Left ventricle myocardium inferior (tissue), 1 donor: ENCODE measurements at places on chromosomes 3 and 15. TPM values are rescaled to one million over a fixed set of nuclear protein-coding genes. Genes with fewer than 3 reads are reported as not detected.

The SH2D7 gene
- not detected for total RNA-seq

The KIF23 gene
- total RNA-seq: 0.38 TPM

The DUOX1 gene
- total RNA-seq: 0.80 TPM

The PIGX gene
- 15.6 TPM for total RNA-seq

- no peak for DNase-seq
Observed at GRCh38 chr3:128983293-128984069, 10.4 kb downstream of the CFAP92 start.

- DNase-seq: no peak
Observed at GRCh38 chr3:159757341-159758060, 231.1 kb upstream of the IL12A start.

DNA sequence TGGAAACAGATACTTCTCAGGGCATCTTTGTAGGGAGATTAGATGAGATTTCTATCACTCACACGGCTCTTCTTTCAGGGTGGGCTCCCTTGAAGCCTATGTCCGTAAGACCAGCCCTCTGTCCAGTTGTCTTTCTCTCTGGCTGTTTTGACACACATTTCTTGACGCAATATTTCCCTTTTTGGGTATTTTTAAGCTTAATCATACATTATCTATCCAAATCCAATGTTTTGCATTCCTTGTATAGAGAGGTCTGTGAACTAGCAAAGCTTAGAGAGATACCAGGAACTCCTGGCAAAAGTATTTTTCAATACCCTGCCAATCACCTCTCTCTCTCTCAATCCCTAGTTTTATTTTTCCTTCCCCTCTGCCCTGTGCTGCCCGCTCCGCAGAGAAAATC is 79.3 kb downstream of the EOMES start:
- DNase-seq: no peak

DNA sequence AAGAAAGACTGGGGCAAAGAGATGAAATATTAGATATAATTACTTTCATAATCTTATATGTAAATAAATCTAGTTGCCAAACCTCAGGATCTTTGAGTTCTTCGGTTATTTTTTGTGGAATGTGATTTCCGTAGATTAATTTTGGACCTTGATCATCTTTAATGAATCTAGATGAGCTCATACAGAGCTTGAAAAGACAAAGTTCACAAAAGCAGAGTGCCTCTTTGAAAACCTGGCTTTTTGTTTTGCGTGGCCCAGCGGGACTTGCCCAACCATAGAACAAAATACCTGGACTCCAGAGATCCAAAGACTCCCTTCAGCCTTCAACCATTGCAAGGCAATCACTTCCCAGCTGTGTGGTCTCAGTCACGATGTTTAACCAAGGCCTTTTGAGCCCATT is 54.8 kb upstream of the CHST2 start:
- DNase-seq: no peak

GRCh38 chr15:44719293-44719999 is 8.1 kb downstream of the B2M start:
- no peak for DNase-seq

- DNase-seq: no peak
Observed at GRCh38 chr3:126867190-126867862, 115.6 kb upstream of the PLXNA1 start.

DNA sequence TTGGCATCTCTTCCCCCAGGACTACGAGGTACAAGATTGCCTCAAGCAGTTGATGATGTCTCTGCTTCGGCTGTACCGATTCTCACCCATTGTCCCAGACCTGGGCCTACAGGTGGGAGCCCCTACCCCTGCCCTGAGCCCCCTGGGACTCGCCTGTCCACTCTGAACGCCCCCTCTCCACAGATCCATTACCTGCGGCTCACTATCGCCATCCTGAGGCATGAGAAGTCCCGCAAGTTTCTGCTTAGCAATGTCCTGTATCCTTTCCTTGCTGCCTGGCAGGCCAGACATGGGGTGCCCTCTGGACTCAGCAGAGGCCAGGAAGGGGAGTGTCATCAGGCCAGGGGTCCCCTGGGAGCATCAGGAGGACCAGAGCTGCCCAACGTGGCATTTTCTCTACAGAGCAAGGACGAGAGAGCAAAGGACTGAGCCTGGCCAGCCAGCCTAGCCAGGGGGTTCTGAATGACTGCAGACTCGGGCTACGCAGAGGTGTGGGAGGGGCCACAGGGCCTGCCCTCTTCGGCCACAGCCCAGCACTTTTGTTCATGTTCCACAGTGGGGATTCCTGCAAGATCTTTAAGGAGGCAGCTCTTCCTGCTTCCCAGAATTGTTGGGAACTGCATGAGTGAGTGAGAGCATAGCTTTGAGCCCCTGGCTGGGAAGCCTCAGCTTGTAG is 11.2 kb downstream of the RNF123 start:
- DNase-seq: no peak

GRCh38 chr15:100330221-100330620 is 11.6 kb downstream of the ADAMTS17 start:
- DNase-seq: no peak

DNA sequence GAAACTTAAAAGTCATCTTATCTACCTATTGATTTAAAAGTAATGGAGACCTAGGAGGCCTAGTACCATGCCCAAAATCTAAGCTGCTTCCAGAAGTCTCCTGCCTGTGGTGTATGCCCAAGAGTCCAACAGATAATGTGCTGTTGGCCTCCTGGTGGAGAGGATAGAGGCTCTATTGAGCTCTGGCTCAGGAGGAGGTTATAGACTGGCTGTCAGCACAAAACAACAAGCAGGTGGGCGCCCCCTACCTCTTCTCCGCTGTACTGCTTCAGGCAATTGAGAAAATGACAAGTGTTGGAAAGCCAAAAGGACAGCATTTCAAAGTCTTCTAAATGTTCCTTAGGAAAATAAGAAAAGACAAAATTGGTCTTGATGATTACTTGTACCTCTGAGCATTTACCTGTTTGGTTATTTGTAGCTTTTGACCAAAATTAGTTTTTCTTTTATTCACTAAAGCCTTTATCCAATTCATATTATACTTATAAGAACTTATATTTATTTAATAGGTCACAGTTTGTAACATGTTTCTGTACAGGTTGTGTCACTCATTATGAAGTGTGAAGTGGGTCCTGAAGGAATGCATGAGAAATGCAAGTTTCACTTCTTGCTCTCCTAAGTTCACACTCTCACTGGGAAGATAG is 17.2 kb upstream of the GNB5 start:
- peak; percentile 31 for DNase-seq

- no peak for DNase-seq
Observed at GRCh38 chr3:52473026-52473425, 17.6 kb downstream of the NISCH start.
